ENCODE measurements at places on chromosomes 5 and 9.

- no peak for DNase-seq
Measured at GRCh38 chr9:108271646-108272348, 584.0 kb downstream of the ACTL7B start.

DNA sequence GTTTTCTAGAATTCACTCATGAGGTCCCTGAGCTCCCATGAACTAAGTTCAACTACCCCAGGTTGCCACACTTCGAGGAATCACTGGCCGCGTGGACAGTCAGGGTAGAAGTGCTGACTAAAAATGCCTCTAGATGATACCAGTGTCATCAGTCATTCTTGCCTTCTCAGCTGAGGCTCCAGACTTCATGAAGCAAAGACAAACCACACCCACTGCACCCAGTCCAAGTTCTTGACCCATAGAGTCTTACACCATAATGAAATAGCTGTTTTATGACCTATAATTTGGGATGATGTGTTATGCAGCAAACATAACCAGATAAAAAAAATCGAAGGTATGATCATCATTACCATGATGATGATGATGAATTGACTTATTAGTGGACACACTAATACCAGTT, 632.9 kb upstream of the TLE4 start:
- DNase-seq = no peak

- no peak for DNase-seq
Measured at GRCh38 chr5:73564018-73564417, 1.4 kb downstream of the ANKRA2 start.

- DNase-seq = no peak
Measured at GRCh38 chr9:128485414-128485855, 19.1 kb upstream of the GLE1 start.

- no peak for DNase-seq
Measured at GRCh38 chr5:155025895-155026294, 12.3 kb downstream of the KIF4B start.

DNA sequence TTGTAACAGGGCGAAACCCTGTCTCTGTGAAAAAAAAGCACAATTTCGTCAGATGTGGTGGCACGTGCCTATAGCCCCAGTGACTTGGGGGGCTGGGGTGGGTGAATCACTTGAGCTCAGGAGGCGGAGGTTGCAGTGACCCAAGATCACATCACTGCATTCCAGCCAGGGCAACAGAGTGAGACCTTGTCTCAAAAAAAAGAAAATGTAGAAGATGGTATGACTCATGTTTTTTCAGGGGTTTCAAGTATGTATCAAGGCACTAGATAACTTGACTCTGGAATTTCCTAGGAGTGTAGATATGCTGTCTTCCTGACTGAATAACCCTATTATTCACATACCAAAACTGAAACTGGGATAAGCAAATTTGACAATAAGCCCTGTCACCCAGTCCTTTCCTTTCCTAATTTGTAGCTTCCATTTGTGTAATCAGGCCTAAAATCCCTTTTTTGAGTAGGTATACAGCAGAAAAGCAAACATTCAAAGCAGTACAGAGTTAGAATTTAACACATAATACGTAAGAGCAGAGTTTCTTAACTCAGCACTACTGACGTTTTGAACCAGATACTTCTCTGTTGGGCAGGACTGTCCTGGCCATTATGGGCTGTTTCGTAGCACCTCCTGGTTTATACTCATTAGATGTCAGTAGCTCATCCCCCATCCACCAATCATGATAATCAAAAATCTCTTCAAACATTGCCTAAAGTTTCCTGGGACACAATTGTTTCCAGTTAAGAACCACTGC, 17.3 kb upstream of the ANKRD18B start:
- no peak for DNase-seq

DNA sequence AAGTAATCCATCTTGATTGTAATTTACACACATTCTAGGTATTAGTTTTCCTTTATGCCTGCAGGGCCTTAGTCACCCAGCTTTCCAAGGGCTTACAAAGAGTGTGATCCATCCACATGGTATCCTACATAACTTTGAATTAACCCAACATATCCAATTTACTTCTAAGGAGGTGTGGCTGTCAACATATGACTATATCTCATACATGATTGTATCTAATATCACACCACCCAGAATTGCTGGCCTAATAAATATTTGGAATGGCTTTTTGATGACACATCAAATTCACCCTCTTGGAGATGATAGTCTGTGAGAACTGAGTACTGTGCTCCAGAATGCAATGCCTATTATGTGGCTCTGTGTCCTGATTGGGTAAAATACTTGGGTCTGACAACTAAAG, 363.3 kb upstream of the GRIN3A start:
- DNase-seq = no peak

GRCh38 chr5:155529362-155529761, 515.8 kb downstream of the KIF4B start:
- no peak for DNase-seq

DNA sequence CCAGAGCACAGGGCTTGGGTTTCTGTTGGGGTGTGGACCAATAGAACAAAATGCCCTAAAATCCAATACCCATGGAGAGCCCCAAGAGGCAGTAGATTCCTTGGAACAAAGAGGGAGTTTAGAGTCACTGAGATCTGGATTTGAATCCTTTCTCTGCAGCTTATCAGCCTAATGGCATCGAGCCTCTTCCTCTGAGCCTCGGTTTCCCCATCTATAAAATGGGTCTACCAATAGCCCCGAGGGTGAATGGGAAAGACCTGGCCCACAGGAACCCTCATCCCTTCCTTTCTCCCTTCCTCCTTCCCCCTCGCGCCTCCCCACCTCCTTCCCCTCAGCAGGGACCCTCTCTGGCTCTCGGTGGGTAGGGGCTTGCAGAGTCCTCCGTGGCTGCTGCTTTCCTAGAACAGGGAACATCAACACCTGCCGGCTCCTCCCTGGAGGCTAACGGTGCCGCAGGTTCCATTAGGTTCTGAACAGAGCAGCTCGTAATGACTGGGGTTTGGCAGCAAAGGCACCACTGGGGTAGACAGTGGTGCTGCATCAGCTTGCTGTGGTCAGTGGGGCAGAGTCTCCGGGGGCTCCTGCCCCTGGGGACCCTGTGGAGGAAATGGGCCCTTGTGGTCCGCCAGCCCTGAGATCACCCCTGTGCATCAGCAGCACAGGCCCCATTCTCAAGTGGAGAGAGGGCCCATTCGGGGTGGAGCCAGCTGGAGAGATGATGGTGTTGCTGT, 40.3 kb downstream of the NEK6 start:
- DNase-seq = no peak

DNA sequence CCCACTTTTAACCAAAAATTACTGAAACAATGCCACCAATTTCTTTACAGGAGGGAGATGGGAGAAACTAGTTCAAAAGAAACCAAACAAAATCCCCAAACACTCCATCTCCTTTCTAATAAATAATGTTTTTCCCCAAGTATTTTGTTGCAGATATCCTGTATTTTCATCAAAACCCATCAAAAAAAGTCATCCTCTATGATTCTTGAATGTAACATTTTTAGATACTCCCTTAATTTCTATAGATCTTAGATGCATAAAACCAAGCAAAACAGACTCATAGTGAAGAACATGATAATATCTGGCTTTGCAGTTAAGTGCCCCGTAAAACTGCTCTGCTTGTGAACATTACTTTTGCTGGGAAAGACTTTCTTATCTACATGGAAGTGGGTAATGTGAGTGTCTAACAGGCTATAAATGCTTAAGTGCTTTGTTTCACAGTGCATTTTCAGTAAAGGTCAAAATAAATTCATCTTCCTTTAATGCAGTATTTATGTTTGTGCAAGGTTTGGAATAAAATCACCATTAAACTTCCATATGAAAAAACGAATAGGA, 77.3 kb upstream of the TBCA start:
- DNase-seq = no peak

DNA sequence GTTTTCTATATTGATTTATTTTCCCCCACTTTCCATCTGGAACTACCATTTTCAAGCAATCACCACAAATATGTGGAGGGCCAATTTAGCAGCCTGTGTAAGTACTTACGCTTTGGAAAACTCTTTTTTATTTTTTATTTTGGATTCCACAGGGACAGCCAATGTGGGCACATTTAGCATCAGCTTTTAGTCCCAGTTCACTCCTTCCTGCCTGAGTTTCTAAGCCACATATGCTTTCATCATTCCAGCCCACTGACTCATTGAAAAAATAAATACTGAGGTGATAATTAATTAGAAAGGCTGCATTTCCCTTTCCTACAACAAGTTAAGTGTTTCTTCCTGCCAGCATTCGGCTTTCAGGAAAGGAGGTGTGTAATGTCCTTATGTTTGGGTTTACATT, 76.8 kb downstream of the TMEM167A start:
- DNase-seq = no peak

GRCh38 chr9:14232111-14232510, 81.8 kb downstream of the NFIB start:
- no peak for DNase-seq

- no peak for DNase-seq
Measured at GRCh38 chr5:34452170-34452828, 203.8 kb upstream of the RAI14 start.

DNA sequence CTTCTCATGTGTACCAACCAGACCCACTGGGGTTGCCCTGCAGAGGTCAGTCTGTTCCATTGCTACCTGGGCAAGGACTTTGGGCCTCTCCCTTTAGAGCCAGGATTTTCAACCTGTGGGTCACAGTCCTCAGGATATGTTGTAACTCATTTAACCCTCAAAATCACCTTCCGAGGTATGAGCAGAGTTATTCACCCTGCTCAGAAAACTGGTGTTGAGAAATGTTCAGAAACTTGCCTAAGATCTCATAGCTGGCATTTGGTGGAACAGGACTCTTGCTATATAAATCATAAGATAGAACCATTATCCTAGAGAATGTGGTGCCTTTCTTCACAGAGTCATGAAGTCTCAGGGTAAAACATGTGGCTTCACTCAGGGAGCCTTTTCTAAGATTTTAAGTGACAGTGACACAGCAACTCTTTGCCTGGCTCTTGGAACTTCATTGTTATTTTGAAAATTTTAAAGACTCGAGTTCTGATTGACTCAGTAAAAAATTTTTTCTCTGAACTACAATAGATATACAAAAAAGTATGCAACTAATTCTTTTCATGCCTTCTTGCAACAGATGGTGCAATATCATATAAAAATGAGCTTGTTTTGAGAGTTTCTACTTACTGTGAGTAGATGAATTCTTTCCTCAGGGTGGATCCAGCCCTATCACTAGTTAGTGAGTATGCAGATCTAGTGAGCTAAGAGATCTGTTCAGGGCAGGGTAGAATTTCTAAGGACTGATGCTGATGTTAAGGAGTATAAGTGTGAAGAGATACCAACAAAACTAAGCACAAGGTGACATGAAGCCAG, 29.5 kb downstream of the CAST start:
- DNase-seq = no peak

GRCh38 chr9:10366171-10366779, 246.5 kb downstream of the PTPRD start:
- DNase-seq = no peak

All from cortex of kidney (tissue), 1 donor.